ENCODE measurements at places on chromosomes 3 and 15. TPM values are rescaled to one million over a fixed set of nuclear protein-coding genes. Genes with fewer than 3 reads are reported as not detected.

The DLEC1 gene
- 0.17 TPM for total RNA-seq

The SNTN gene
- total RNA-seq = not detected

The PYDC2 gene
- not detected for total RNA-seq

The EPHB1 gene
- 0.23 TPM for total RNA-seq

The UROC1 gene
- total RNA-seq = 28.4 TPM

The XYLB gene
- total RNA-seq = 14.2 TPM

The CCR9 gene
- total RNA-seq = 0.28 TPM

The KIF23 gene
- 32.8 TPM for total RNA-seq

The ECE2 gene
- total RNA-seq = not detected

The STAB1 gene
- total RNA-seq = 198 TPM

The DNAH12 gene
- total RNA-seq = 0.05 TPM

The RBMS3 gene
- 6.8 TPM for total RNA-seq

The P3H2 gene
- total RNA-seq = 3.7 TPM

The NTRK3 gene
- total RNA-seq = 2.9 TPM

The CLRN1 gene
- not detected for total RNA-seq

The IL5RA gene
- total RNA-seq = 0.08 TPM

The IL17RC gene
- 15.4 TPM for total RNA-seq

The PARP15 gene
- total RNA-seq = 2.8 TPM

The RAB7A gene
- 39.1 TPM for total RNA-seq

The POLR2M gene
- total RNA-seq = 32.2 TPM

The CCR3 gene
- total RNA-seq = 0.05 TPM

The CCDC9B gene
- 4.4 TPM for total RNA-seq

The CELF6 gene
- total RNA-seq = 0.92 TPM

The KCNAB1 gene
- total RNA-seq = 0.84 TPM

The RFTN1 gene
- total RNA-seq = 4.4 TPM

The TEX55 gene
- not detected for total RNA-seq

The SHC4 gene
- 0.19 TPM for total RNA-seq

The FGF7 gene
- not detected for total RNA-seq

All from liver (tissue), 10 donors.